ENCODE measurements at places on chromosomes 3 and 15. TPM values are rescaled to one million over a fixed set of nuclear protein-coding genes. Genes with fewer than 3 reads are reported as not detected.

CMTM8 gene
- total RNA-seq = 1.1 TPM

TRPM1 gene
- not detected for total RNA-seq

WDR72 gene
- total RNA-seq = not detected

DZIP1L gene
- 38.2 TPM for total RNA-seq

TLR9 gene
- not detected for total RNA-seq

VGLL3 gene
- 47.4 TPM for total RNA-seq

ENTPD3 gene
- 0.36 TPM for total RNA-seq

GOLGA6B gene
- not detected for total RNA-seq

IREB2 gene
- 25.1 TPM for total RNA-seq

CFAP100 gene
- not detected for total RNA-seq

GPR171 gene
- not detected for total RNA-seq

TGM5 gene
- total RNA-seq = not detected

CTXN2 gene
- not detected for total RNA-seq

FGF12 gene
- 0.08 TPM for total RNA-seq

TRIM42 gene
- total RNA-seq = not detected

C3orf62 gene
- 2.9 TPM for total RNA-seq

CX3CR1 gene
- not detected for total RNA-seq

CELSR3 gene
- total RNA-seq = 0.81 TPM

ANKDD1A gene
- 2.9 TPM for total RNA-seq

SAMMSON gene
- not detected for total RNA-seq

FAM81A gene
- 2.6 TPM for total RNA-seq

GRK7 gene
- not detected for total RNA-seq

CHRFAM7A gene
- total RNA-seq = 0.72 TPM

ROBO2 gene
- 1.2 TPM for total RNA-seq

WDR49 gene
- under 0.01 TPM for total RNA-seq

ISY1 gene
- total RNA-seq = 51.0 TPM

P3H2 gene
- total RNA-seq = 15.6 TPM

STRIT1 gene
- not detected for total RNA-seq

APOD gene
- 2.9 TPM for total RNA-seq

GCNT3 gene
- 0.27 TPM for total RNA-seq

ESYT3 gene
- 0.27 TPM for total RNA-seq

GPR149 gene
- not detected for total RNA-seq

CHDH gene
- 7.9 TPM for total RNA-seq

GASK1A gene
- 0.63 TPM for total RNA-seq

LEKR1 gene
- total RNA-seq = 0.81 TPM

CLDN18 gene
- not detected for total RNA-seq

CLDN16 gene
- total RNA-seq = 0.09 TPM

SLC6A20 gene
- total RNA-seq = not detected

XPC gene
- 61.6 TPM for total RNA-seq

FBXL2 gene
- 9.7 TPM for total RNA-seq

TF gene
- total RNA-seq = 4.0 TPM

TM6SF1 gene
- not detected for total RNA-seq

ZNF80 gene
- not detected for total RNA-seq

CCDC80 gene
- total RNA-seq = 614 TPM

CCR1 gene
- total RNA-seq = 0.90 TPM

GOLGA8J gene
- not detected for total RNA-seq

NPAP1 gene
- total RNA-seq = 0.16 TPM

NPTN gene
- total RNA-seq = 72.6 TPM

OR5K2 gene
- not detected for total RNA-seq

CYP1A2 gene
- not detected for total RNA-seq

SKOR1 gene
- total RNA-seq = 0.08 TPM

SNTN gene
- not detected for total RNA-seq

IL17RC gene
- total RNA-seq = 47.9 TPM

GPR176 gene
- 49.7 TPM for total RNA-seq

EIF2B5 gene
- total RNA-seq = 28.1 TPM

LSG1 gene
- 41.9 TPM for total RNA-seq

Measured in fibroblast of the aortic adventitia (primary cell).